Caco-2 (cell line): ENCODE measurements at places on chromosomes 5 and 9. TPM values are rescaled to one million over a fixed set of nuclear protein-coding genes. Genes with fewer than 3 reads are reported as not detected.

DNA sequence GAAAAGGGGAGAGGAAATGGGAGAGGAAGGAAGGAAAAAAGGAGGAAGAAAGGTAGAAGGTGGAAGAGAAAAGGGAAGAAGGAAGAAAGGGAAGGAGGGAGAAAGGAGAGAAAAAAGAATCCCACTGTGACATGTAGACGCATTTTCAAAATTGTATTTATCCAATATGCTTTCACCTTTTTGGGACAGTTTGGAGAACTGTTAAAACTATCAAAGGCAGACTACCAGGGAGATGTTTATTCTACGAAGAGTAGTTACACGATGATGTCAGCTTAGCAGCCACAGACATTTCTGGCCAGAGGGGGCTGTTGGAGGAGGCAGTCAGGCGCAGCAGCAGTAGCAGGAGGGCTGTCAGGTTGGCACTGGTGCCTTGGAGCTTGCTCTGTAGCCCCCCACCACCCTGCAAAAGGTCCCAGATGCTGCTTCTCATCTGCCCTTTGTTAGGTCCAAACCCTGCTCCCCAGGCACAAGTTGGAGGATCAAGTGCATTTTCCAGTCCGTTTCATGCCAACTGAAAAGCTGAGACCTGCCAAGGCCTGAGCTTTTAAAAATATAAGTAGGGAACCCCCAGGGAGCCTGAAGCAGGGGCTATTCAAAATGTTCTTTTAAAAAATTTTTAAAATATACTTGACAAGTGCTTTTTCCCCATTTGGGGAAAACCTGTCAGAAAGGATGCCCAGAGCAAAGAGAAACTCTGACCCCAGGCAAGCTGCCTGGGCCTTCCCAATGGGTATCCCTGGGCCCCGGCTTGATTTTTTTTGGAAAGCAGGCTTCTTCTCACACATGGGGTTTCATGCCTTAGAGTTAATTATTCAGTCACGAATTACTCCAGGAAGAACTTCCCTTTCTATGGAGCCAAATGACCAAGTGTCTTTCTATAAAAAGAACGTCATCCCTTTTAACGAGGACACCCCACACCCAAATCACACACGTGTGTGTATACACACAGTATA, 203.3 kb downstream of the SLIT3 start:
- peak overlapping the region; percentile 28 for H3K27ac ChIP-seq
- no peak overlapping the region for H3K4me3 ChIP-seq

GRCh38 chr9:127210851-127211730, 53.5 kb upstream of the GARNL3 start:
- H3K27me3 ChIP-seq: no peaks in the 10 kb centered on the region
- H3K4me1 ChIP-seq: peaks cover 3% of the 10 kb centered on the region; the same call in 1 of the 2 replicates
- H3K4me3 ChIP-seq: no peak overlapping the region
- no peak overlapping the region for H3K27ac ChIP-seq
- H3K36me3 ChIP-seq: no peaks in the 10 kb centered on the region; the same call in 1 of the 2 replicates
- peak; percentile 30 for DNase-seq

GRCh38 chr5:61588216-61588615, 256.2 kb downstream of the ZSWIM6 start:
- H3K36me3 ChIP-seq: no peaks in the 10 kb centered on the region
- H3K27ac ChIP-seq: no peak overlapping the region
- no peak overlapping the region for H3K4me3 ChIP-seq
- no peaks in the 10 kb centered on the region for H3K4me1 ChIP-seq
- H3K27me3 ChIP-seq: no peaks in the 10 kb centered on the region

GRCh38 chr5:75668977-75669689, 48.1 kb downstream of the POC5 start:
- H3K27me3 ChIP-seq: no peaks in the 10 kb centered on the region
- peak overlapping the region; percentile 28 for H3K27ac ChIP-seq

GRCh38 chr5:132662925-132663770, 5.2 kb downstream of the IL13 start:
- peaks cover 27% of the 10 kb centered on the region for H3K4me1 ChIP-seq
- no peak for DNase-seq
- no peak overlapping the region for H3K27ac ChIP-seq
- no peaks in the 10 kb centered on the region for H3K27me3 ChIP-seq
- no peaks in the 10 kb centered on the region for H3K36me3 ChIP-seq

DNA sequence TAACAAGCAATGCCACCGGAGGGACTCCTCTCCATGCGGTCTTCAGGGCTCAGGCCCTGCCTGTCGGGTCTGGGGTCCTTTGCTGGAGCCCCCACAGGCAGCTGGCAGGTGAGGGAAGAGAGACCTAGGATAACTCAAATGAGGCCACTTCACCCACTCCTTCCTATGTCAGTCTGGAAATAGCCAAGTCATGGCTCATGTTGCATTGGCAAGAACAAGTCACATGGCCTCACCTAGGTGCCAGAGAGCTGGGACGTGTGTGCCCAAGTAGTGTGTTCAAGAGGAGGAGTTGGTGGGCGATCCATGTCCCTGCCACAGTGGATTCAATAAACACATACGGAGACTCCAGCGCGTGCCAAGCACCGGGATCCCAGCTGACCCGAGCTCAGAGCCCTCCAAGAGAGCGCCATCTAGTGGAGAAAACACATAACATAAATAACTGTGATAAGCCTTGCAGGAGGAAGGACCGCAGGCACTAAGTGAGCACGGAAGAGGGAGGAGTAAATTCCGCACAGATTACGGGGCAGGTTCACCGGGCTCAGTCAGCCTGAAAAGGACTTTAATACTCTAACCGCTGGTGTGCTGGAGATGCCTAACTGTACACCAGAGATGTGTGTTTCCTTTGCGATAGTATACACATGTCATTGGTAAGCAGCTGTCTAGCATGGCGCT, 580.8 kb downstream of the CCDC171 start:
- H3K36me3 ChIP-seq: no peaks in the 10 kb centered on the region
- DNase-seq: no peak
- H3K4me1 ChIP-seq: no peaks in the 10 kb centered on the region
- H3K4me3 ChIP-seq: no peak overlapping the region

DNA sequence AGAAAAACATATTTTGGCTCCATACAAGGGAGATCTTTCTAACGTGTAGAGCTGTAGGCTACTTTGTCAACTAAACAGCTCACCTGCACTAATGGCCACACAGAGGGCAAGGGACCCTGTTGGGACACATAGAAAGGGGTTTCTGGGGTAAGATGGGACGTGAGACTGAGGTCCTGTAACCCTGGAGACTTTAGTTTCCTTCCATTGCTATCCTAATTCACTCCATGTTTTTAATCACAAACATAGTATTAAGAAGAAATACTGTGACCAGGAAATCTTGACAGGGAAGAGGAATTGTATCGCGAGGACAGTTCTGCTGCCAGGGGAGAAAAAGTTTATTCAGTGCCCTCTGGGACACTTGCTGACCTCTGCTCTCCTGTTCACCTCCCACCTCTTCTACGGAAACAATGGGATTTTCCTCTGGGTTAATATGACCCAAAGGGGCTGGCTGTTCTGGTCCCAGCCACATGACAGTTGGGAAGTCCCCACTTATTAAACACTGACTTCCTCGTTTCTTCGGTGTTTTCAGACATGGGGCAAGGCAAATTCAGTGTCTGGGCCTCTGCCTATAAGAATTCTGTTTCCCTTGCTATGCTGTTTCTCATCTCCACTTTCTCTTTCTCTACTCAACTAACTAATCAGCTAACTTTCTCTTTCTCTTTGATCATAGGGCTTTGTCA, 106.9 kb upstream of the SEMA6A start:
- no peak for DNase-seq
- H3K4me1 ChIP-seq: no peaks in the 10 kb centered on the region
- H3K27ac ChIP-seq: no peak overlapping the region

- no peak for DNase-seq
- no peak overlapping the region for H3K4me3 ChIP-seq
- H3K4me1 ChIP-seq: no peaks in the 10 kb centered on the region
- no peak overlapping the region for H3K27ac ChIP-seq
- no peaks in the 10 kb centered on the region for H3K36me3 ChIP-seq
- no peaks in the 10 kb centered on the region for H3K27me3 ChIP-seq
Measured at GRCh38 chr5:145483212-145483611, 351.9 kb downstream of the PRELID2 start.

DNA sequence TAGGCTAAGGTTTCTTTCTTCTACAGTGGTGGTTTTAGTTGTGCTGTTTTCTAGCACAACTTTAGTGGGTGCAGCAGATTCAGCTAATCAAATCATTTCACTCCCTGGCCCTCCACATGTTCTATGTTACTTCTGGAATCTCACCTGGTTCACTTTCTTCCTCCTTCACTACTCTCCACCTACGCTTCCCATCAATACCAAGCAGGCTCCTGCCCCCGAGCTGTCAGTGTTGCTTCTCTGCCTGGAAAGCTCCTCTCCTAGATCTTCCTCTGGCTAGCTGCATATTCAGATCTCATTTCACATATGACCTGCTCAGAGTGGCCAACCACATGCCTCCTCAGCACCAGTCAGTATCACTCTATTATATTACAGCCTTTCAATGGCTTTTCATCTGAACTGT, 19.6 kb upstream of the GABRB2 start:
- H3K27ac ChIP-seq: no peak overlapping the region
- H3K4me3 ChIP-seq: no peak overlapping the region
- no peak for DNase-seq
- H3K36me3 ChIP-seq: no peaks in the 10 kb centered on the region
- H3K27me3 ChIP-seq: no peaks in the 10 kb centered on the region
- H3K4me1 ChIP-seq: no peaks in the 10 kb centered on the region

Gene RGS7BP
- total RNA-seq: not detected in 2 replicates

Gene C9orf153
- 0.21 TPM in 1 of 2 replicates, not detected in the other for total RNA-seq

Gene PCDHB5
- total RNA-seq: not detected in 2 replicates

Gene PIP5K1B
- total RNA-seq: 10.3 and 12.9 TPM in 2 replicates

Gene NRARP
- total RNA-seq: 22.1 and 24.7 TPM in 2 replicates

Gene F2RL2
- not detected in 2 replicates for total RNA-seq
